ENCODE measurements at places on chromosomes 11 and 22.

DNA sequence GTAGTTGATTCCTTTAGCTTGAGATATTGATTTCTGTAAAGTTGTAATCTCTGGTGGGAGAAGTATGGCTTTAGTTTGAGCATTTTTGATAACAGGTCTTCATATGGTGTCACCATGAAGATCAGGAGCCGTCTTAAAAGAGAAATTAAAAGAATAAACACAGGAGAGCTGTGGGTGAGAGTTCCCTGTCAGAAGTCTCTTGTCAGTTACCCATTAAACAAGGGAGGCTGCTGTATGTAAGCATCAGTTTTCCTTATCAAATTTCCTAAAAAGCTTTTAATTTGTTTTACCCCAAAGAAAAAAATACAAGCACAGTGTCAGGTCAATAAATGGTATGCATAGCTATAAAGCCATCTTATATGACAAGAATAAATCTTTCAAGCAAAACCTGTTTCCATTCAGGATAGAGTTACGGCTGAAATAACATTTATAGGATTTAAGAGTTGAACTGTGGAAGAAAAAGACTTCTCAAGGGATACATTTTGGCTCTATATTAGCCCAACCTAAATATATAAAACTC is 767.5 kb downstream of the JRKL start:
- DNase-seq = no peak

- DNase-seq = peak; percentile 16
Observed at GRCh38 chr11:105609341-105609781, 512 bp upstream of the GRIA4 start.

DNA sequence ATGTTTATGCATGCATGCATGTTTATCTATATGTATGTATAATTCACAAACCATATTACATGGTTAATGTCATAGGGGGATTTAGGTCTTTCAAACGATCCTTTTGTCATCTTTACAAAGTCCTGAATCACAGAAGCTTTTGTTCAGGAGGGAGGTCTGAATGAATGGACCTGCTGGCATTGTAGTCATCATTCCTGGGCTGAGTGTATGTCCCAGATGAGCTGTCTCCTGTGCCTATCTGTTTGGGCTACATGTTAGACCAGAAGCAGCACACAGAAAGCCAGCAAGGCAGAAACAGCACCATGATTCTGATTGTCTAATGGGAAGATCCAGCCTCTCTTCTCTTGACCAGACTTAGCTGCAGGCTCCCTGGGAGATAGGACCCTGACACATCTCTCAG is 69.5 kb downstream of the ADM start:
- no peak for DNase-seq

- DNase-seq = no peak
Observed at GRCh38 chr11:77079666-77080065, 12.9 kb downstream of the CAPN5 start.

- no peak for DNase-seq
Observed at GRCh38 chr11:86301742-86302091, 323 bp upstream of the HIKESHI start.

DNA sequence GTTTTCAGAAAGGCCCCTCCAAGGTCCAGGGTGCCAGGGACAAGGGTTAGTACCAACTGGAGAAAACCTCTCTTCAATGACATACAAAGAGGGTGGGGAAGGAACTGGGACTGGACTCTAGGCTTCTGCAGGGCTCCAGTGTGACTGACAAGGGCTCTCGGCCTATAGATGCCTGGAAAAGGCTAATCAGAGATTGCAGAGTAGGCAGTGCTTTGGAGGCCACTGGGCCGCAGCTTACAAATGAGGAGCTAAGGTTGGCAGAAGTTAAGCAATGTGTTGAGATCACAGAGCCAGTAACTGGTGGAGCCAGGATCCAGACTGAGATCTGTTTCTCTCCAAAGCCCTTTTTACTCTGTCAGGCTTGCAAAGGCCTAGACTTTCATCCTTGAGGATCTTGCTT is 7.4 kb upstream of the DGKZ start:
- no peak for DNase-seq

GRCh38 chr11:108985945-108986279 is 321.0 kb downstream of the DDX10 start:
- peak; percentile 71 for DNase-seq

GRCh38 chr11:12090761-12091258 is 19.6 kb upstream of the MICAL2 start:
- no peak for DNase-seq

- DNase-seq = peak; percentile 11
Observed at GRCh38 chr11:103798026-103798425, 238.4 kb upstream of the DDI1 start.

GRCh38 chr11:27525824-27526516 is 19.4 kb upstream of the LIN7C start:
- DNase-seq = no peak

- DNase-seq = no peak
Observed at GRCh38 chr11:44590769-44591168, 25.3 kb downstream of the CD82 start.

GRCh38 chr22:41237707-41238569 is 2.8 kb downstream of the CHADL start:
- DNase-seq = peak; percentile 57

DNA sequence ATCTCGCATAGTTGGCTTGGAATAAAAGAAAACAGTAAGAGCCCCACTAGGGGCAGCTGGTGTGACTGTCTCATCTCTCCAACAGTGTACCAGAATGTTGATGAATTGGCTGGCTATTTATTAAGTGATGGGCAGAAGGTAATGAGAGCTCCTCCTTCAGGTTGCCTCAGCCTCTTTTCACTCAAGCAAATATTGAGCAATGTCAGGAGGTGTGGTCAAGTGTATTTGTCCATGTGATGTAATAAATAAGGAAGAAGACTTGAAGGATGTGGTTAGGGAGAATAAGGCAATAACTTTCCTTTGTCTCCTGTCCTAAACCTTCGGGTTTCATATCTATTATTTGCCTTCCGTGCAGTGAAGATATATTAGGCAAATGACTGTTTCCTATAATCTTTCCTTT is at the start of gene TCN1:
Gene TCN1 (minus strand): TSS at position 91 of the 400 bp plus-strand sequence. CDS start 17 bp downstream, at position 74.
- no peak for DNase-seq

- DNase-seq = no peak
Observed at GRCh38 chr22:24026733-24027132, 15.6 kb downstream of the CABIN1 start.

DNA sequence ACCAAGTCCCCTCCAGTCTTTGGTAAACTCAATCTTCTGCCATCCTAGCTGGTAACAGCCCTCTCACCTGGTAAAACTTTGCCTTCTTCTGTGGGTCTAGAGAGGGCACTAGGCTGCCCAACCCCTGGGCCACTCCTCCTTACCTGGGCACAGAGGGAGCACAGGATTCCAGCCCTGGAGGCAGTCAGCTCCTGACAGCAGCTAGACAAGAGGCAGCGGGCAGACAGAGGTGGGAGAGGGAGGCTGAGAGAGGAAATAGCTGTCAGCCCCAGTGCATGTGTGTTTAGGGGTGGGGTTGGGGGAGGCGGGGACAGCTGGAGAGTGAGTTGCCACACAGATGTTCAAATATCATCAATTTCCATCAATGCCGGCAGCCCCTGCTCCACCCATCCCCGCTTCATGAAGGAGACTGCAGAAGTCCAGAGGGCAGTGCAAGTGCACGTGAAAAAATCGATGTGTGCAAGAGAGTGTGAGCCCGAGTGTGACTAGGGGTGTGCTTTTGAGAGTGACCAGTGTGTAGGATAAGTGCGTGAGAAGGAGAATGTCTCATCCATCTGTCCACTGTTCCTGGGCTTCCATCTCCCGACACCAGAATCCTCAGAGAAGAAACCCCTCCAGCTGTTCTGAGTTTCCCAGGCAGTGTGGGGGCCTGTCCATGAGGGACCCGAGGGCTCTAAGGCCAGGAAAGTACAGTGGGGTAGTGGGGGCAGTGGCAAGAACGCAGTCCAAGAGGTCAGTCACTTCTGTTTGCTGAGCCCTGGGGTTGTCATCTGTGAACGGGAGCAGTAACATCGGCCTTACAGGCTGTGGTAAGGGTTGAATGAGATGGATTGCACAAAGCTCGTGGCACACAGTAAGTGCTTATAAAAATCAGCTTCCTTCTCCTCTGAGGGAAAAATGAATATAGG is at the start of gene PTGDR2:
Gene PTGDR2 (minus strand): TSS at position 225 of the 908 bp plus-strand sequence. CDS start 2,228 bp downstream, outside the sequence.
- no peak for DNase-seq

DNA sequence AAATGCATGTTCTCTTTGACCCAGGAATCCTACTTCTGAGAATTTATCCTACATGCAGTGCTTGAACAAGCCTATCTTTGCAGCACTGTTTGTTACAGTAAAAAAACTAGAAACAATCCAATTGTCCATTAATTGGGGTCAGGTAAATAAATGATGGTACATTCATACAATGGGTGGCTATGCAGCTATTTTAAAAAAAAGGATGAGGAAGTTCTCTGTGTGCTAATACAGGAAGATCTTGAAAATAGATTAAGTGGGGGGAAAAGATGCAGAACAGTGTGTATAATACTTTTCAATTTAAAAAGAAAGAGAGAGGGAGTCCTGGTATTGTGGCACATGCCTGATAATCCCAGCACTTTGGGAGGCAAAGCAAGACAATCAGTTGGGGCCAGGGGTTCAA is 9.5 kb upstream of the CREB3L1 start:
- no peak for DNase-seq

DNA sequence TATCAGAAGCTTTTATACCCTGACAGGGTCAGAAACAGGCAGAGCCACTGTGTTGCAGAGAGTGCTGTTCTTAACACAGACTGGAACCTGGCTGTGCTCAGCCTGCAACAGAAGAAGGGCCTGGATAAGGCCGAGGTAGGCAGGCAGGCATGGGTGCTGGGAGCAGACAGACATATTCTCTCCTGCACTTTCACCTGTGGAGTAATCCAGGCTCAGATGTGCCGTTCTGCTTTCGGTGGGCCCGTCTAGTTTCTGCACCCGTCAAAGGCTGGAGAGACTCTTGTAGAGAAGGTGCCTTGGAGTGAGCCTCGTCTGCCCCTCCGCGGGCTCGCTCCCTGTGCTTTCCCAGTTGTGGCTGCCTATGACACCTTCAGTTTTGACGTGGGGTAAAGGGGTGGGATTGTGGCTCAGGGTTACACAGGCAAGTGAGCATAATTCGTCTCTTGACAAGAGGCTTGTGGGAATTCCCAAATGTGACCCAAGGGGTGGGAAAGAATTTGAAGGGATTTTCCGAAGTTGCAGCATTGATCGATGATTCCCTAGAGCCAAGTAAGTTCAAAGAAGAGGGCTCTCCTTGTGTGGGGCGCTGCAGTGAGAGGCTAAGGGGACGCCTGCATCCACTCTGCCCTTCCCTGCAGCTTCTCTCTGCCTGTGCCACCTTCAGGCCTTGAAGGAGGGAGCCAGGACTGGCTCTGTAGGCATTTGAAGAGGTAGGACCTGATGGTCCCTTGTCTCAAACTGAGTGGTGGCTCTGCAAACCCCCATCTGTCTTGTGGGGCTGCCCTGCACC is 16.2 kb upstream of the ST3GAL4 start:
- peak; percentile 42 for DNase-seq

- no peak for DNase-seq
Observed at GRCh38 chr11:2380807-2381350, 3.8 kb downstream of the CD81 start.

DNA sequence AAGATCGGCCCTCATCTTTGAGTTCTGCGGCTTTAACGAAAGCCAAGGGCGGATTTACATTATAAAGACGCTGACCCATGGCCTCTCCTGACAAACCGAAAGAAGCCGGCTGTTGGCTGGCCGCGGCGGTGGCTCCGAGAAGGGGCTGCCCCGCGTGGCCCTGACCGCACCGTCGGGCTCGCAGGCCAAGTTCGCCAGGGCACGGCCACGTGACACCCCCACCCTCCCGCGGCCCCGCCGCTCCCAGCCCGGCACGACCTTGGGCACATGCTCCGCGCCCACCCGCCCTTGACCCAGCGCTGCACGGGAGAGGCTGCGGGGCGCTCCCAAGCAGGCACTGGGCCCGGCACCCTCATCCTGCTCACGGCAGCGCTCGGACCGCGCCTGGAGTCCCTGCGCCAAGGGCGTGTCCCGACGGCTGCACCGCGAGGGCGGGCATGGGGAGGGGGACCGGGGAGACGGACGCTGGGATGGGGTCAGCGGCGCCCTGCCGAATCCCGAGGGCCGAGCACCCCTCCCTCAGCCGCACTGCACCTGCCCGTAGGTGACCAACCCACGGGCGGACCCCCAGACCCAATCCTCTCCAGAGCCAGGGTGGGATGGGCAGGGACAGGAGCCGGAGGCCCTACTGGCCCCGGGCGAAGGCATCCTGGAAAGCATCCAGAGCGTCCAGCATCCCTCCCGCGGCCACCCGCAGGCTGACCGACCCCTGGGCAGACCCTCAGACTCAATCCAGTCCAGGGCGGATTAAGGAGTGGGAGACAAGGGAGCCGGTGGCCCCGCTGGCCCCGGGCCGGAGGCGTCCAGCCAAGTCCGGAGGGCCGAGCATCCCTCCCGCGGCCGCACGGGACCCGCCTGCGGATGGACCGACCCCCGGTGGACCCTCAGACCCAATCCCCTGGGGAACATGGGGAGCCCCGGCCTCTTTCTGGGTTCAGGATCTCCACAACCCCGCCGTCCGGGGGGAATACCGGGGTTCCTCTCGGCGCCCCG is 759 bp downstream of the CPT1A start:
- peak; percentile 48 for DNase-seq

GRCh38 chr11:32602657-32603415 is 19.2 kb downstream of the EIF3M start:
- no peak for DNase-seq

DNA sequence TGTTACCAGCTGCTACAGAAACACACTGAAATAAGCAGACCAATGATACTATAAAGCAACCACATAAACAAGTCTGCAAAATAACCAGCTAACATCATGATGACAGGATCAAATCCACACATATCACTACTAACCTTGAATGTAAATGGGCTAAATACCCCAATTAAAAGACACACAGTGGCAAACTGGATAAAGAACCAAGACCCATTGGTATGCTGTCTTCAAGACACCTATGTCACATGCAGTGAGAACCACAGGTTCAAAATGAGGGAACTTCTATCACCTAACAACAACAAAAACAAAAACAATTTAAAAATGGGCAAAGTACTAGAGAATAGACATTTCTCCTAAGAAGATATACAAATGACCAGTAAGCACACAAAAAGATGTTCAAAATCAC is 89.9 kb downstream of the ARHGAP32 start:
- DNase-seq = no peak

- DNase-seq = no peak
Observed at GRCh38 chr11:104858882-104859775, 39.1 kb downstream of the CASP12 start.

GRCh38 chr11:8030526-8031247 is 43.5 kb downstream of the EIF3F start:
- no peak for DNase-seq

DNA sequence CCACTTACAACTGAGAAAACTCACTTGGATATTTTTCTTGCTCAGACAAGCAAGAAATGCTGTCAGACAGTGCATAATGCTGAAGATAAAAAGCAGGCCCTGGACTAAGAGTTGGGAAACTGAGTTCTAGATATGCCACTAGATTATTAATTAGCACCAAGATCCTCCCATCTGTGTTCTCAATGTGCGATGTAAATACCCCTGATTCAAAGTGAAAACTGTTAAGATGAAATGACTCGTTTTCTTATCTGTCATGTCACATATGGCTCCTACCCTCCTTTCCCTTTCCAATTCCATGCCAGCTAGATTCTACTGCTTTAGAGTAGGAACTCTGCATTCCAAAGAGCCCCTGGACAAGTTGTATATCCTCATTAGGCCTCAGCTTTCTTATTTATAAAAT is 88.9 kb upstream of the CLNS1A start:
- no peak for DNase-seq
